NCI-H1436 (cell line): ENCODE measurements at places on chromosomes 1 and 21.

GRCh38 chr1:2253036-2253796 is 25.1 kb downstream of the SKI start:
- DNase-seq: no peak

DNA sequence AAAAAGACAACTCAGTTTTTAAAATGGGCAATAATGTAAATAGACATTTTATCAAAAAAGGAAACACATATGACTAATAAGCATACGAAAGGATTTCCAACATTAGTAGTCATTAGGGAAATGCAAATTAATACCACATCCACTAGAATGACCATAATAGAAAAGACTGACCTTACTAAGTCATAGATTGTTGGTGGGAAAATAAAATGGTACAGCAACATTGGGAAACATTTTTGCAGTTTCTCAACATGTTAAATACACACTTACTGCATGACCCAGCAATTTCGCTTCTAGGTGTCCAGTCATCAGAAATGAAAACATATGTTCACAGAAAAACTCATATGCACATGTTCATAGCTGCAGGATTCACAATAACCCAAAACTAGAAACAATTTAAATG is 29.9 kb upstream of the SLC44A3 start:
- DNase-seq: no peak

GRCh38 chr1:197180252-197180878 is 33.9 kb upstream of the ASPM start:
- DNase-seq: peak; percentile 26

DNA sequence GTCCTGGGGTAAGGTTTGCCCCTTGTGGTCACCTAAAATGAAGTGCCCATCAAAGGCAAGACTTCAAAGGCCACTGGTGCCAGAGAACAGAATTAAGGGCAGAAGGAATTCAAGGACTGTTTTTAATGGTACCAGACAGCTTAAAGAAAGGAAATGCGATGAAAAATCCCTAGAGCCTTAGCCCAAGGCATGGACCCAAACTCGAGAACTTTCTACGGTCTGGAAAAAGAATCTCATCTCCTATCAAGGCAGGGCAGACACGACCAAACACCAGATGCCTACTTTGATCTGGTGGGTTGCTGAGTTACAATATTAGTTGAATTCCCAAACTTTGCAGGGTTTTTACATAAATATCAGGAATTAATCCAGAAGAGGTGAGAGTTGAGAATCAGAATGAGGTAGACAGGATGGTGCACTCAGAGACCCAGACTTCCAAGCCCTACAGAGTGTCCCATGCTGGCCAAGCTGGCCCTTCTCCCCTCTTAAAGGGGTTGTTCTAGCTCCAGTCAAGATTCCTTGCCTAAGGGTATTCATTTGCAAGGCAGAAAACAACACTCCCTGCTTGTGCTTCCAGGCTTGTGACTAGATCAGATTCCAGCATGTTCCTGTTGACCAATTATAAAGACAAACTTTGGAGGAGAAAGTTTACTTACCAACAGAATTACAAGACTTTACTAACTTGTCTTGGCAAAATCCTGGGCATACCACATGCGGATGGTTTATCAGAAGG is 48.0 kb downstream of the EDN2 start:
- no peak for DNase-seq

DNA sequence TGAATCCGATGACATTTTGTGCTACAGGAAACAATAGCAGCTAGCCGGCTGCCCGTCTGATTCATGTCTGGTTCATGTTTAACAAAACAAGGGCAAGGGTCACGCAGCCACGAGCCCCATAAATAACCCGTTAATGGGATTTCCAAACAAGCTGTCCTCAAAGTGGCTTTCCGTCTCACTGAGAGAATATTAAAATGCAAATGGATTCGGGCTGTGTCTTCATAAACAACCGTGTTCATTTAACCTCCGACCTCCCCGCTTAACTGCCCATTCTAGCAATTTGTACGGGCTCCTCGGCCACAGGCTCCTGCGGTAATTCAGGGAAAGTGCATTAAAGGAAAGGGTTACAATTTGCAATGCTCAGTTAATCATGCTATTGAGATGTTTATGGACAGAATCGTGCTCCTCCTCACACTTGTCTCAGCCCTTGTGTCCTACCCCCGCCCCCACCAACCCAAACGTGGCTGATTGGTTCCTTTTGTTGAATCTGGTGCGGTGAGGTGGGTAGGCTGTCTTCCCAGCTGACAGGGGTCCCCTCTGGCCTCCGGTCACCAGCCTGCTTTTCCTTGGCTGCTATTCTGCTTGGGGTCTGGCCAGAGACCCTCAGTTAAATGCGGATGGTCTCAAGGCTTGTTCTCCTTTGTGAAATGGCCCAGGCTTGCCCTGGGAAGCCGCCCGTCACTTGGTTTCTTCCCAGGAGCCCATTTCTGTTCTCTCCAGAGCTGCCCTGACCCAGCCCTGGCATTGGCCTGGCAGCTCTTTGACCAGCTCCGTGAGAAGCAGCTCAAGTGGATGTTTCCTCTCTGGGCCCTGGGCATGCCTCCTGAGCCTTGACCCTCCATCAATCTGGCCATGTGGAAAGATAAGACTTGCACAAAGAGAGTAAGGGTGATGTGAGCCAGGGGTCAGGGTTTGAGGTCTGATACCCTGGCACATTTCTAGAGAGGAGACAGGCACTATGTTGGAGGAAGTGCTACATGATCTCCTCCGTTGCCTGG is 200.7 kb upstream of the POU3F1 start:
- DNase-seq: no peak

DNA sequence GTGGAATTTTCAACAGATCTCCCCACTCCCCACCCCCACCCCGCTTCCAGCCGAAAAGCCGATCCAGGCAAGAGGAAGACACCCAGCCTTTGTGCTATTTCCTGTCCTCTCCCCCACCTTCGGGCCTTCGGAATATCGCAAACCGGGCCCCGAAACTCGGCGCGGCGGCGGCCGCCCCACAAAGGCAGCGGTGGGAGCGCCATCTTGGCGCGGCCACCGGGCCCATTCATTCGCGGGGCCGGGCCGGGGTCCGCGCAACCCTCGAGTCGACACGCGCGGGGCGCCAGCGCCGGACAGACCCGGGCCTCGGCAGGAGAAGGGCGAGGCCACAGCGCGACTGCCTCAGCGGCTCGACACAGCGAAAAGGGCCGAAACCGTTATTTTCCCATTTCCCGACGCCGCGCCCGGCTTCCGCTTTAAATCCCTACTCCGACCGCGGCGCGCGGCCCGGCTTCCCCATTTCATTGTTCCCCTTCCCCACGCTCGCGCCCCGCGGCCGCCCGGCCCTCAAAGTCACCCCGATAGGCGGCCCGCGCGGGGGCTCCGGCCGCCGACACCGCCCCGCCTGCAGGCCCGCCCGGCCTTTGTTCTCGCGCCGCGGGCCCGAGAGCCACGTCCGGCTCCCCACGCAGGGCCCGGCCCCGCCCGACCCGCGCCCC is 911 bp downstream of the GNB1 start:
- DNase-seq: no peak

- DNase-seq: no peak
Measured at GRCh38 chr1:23282957-23283356, 61.1 kb downstream of the HNRNPR start.

GRCh38 chr1:71835442-71835813 is 446.9 kb downstream of the NEGR1 start:
- DNase-seq: no peak

DNA sequence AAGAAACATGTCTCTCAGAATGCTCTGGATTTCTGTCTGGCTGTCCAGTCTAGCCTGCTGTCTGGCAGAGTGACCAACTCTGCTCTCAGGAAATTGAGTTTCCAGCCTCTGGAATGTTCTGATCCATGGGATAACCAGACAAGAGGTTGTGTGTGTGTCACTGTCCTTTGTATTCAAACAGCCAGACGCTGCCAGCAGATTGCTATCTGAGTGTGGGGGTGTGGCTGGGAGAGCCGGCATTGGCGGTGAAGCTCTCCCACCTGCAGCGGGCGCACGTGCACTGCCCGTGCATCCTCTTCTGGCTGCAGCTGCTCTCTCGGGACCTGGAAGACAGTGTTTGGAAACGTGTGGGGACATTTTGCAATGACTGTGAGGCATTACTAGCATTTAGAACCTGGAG is 26.1 kb downstream of the PKP1 start:
- DNase-seq: peak; percentile 90

GRCh38 chr1:112509660-112510178 is 954 bp downstream of the WNT2B start:
- DNase-seq: no peak

GRCh38 chr1:60134716-60135115 is 61.1 kb upstream of the C1orf87 start:
- DNase-seq: no peak
